ENCODE measurements at places on chromosomes 4 and X.

- DNase-seq: no peak
Measured at GRCh38 chrX:95055991-95056390, 1382.0 kb downstream of the FAM133A start.

DNA sequence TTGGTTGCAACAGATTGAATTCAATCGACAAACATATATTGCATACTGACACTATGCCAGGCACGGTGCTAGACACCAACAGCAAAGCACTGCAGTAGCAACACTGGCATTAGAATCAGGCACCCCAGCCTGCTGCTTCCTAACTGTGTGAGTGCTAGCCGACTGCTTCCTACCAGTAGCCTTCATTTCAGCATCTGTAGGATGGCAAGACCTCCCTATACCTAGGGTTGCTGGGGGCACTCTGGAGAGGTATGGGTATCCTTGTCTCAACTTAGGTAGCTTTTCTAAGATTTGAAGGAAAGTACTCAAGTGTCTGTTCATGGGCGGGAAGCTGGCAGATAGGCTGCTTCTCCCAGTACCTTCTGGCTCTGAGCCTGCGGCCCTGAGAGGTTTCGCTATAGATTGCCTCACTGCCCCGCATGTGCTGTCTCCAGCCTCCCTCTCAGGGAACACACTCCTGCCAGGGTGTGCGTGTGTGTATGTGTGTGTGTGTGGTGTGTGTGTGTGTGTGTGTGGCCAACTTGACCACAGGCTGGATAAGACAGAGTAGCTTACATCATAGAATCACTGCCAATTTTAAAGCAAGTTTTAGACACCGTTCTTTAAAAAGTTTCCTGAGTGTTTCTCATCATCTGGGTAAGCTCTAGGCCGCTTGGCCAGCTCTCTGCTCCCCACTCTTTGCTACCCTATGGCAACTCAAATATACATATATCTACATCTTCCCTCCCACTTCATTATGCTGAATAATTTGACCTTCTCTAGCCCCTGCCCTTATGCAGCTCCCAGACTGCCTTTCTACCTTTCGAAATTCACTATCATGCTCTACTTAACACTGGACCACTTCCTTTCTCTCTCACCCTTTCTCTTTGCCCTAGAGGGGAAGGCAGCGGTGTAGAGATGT is 97.0 kb upstream of the PJA1 start:
- DNase-seq: no peak

DNA sequence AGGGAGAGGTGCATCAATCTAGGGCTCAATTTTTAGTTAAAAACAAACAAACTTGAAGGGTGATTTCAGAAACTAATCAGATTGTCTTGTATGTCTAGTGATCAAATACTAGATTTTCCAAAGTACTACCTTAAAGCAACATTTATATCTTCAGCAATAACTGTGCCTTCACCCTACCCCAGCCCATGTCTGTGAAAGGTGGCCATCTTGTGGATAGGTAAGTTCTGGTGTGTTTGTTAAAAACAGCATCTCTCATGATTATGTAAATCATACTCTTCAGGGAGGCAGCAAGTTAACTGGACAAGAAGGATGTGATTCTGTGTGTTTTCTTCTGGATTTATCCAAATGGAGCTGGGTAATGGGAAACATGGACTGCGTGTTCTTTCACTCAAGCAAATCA is 81.4 kb upstream of the ACSL1 start:
- no peak for DNase-seq

GRCh38 chrX:113399506-113400192 is 559.0 kb upstream of the AMOT start:
- DNase-seq: no peak

DNA sequence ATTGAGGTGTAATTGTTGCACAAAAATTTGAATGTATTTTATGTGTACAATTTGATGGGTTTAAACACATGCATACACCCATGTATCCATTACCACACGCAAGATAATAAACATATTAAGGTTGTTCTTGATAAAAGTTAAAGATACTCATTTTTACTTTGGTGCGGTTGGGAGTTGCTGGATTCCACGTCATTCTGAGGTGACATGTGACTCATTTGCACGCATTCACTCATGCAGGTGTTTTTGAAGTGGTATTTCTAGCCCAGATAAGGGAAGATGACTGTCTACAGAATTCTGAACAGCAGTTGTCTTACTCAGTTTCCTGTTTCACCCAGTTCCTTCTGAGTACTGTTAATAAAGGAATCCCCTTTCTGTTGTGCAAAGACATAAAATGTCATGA is 142.0 kb downstream of the RTL3 start:
- no peak for DNase-seq

Data from NCI-H187 (cell line).